Activated CD4-positive, CD25-positive, alpha-beta regulatory T cell treated with anti-CD3 and anti-CD28 coated beads, Interleukin-2, amount 50 U/mL, for 72 hours (primary cell): ENCODE measurements at places on chromosomes 1 and 21.

DNA sequence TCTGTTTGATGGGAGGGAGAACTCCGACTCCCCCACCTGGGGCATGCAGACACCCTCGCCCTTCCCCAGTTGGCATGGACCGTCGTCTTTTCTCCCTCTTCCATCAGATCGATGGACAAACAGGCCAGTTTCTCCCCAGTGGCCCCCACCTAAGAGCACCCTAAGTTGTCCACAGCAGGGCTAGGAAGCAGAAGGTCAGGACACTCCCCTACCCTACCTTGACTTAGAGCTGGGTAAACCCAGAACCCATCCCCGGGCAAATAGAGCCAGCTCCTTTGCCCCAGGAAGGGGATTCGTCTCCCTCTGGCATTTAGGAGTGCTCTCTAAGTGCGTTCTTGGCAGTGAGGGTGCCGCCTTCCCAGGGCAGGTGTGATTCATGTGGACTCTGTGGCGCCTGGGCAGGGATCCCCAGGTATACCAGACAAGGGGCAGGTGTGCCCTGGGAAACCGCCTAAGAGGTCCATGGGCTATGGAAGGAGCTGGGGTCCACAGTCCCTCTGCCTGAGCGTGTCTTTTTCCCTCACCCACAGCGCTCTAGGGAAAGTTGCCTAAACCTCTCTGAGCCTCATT, 2.7 kb upstream of the RUNX3 start:
- DNase-seq, result no peak

- DNase-seq, result no peak
These were observed 23.5 kb downstream of the PLA2G2D start for GRCh38 chr1:20095564-20096434.

- DNase-seq, result no peak
These were observed 38.6 kb downstream of the KCNN3 start for GRCh38 chr1:154831462-154831861.

- DNase-seq, result no peak
These were observed 88.4 kb downstream of the PROX1 start for GRCh38 chr1:214075999-214076707.

DNA sequence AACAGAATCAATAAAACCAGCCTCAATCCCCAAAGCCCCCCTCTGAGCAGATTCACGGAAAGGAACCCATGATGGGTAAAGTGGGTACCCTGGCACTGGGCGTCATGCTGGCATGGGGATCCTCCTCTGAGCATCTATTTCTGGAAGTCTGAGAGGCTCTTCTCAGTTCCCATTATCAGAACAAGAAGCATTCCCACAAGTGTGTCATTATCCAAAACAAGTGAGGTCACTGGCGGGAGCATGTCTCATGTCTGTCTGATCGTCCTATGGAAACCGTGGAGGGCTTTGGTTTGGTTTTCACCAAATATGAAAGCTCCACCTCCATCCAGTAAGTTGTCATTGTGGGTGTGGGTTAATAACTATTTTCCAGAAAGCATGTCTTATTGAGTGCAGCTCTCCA, 70.7 kb downstream of the PGM1 start:
- no peak for DNase-seq

GRCh38 chr1:188668083-188668482, 1809.6 kb downstream of the BRINP3 start:
- no peak for DNase-seq

DNA sequence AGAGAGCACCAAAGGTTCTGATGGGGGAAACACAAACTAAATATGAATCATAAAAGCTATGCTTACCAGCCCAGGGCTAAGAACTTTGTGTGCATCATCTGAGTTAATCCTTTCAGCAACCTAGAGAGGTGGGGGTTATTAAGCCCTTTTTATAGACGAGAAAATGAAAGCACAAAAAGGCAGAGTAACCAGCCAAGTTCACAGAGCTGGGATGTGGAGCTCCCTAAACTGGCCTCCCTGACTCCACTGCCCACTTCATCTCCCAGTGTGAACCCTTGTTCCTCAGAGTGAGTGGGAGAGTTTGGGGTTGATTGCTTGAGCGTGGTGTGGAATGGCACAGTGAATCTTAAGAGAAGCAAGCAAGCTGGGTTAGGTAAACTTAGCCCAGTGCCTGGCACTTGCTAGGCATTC, 10.8 kb upstream of the BCAR3 start:
- DNase-seq, result no peak

DNA sequence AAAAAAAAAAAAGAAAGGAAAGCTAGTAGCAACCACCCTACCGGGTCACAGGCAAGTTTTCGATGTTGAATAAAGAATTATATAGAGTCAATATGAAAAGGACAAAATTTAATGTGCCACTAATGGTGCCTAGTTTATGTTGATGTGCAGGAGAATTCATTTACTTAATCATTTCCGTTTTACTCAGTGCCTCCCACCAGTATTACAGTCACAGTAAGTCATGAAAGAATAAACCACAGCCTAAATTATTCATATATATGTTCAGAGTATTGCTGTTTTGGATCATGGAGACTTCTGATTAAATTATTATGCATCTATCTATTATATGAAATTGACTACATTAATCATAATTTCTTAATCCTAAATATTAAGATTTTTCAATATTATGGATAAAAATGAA, 35.3 kb downstream of the FNBP1L start:
- no peak for DNase-seq

DNA sequence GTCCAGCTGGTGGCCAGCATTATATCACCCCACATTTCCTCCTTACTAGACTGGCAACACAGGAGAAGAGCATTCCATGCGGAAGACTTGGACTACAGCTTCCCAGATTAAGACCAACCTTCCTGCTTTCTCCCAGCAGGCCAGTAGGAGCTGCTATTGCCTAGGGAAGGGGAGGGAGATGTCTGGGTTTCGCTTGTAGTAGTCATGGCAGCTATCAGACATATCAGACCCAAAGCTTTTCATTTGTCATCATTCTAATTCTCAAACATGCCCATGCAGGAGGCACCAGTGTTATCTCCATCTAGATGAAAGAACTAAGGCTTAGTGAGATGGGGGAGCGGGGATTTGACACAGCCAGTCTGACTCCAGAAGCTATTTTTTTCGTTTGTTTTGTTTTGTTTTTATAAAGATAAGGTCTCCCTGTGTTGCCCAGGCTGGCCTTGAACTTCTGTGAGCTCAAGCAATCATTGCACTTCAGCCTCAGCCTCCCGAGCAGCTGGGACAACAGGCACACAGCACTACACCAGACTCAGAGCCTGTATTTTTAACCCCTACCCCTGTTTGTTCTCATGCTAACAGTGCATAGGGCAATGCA, 4.5 kb downstream of the PLA2G2A start:
- no peak for DNase-seq

DNA sequence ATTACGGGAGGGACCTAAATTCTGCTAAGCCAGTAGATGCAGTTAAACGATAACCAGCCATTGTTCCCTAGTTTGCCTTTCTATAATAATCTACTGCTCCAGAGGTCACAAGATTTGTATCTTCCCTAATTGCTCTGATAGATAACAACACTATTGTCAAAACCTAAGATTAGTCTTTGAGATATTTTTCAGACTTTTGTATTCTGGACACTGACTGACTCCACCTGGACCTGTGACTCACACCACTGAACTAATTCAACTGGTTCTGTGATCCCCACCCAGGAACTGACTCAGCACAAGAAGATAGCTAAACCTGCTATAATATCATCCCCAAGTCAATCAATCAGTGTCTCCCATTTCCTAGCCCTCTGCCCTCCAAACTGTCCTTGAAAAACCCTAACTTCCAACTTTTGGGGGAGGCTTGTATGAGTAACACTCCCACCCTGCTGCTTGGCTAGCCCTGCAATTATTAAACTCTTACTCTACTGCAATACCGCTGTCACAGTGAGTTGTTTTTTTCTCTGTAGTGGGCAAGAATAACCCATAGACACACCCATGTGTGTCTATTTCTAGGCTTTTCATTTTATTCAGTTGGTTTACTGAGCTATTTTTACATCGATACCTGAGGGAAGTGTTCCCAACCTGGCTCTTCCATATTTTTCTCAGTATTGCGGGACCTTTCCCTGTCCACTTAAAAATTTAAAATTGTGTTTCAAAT, 11.2 kb downstream of the KIFAP3 start:
- no peak for DNase-seq

GRCh38 chr21:29074783-29075182, 1.3 kb upstream of the CCT8 start:
- no peak for DNase-seq

DNA sequence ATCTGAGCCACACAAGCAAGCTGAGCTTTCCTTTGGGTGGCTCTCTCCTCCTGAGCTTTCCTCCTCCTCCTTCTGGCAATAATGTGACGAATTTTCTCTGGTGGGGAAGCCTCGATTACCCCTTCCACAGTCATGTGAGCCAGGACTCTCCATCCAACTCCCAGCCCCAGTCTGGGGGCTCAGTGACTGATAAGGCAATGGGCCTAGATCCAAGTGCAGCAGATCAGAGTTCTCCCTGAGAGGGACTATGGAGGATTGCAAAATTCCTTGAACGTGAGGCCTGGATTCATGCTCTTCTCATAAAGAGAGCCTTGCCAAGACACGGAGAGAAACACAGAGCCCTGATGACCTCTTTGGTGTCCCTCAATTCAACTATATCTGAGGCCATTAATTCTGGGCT, 31.3 kb upstream of the TRIM67 start:
- DNase-seq, result no peak

DNA sequence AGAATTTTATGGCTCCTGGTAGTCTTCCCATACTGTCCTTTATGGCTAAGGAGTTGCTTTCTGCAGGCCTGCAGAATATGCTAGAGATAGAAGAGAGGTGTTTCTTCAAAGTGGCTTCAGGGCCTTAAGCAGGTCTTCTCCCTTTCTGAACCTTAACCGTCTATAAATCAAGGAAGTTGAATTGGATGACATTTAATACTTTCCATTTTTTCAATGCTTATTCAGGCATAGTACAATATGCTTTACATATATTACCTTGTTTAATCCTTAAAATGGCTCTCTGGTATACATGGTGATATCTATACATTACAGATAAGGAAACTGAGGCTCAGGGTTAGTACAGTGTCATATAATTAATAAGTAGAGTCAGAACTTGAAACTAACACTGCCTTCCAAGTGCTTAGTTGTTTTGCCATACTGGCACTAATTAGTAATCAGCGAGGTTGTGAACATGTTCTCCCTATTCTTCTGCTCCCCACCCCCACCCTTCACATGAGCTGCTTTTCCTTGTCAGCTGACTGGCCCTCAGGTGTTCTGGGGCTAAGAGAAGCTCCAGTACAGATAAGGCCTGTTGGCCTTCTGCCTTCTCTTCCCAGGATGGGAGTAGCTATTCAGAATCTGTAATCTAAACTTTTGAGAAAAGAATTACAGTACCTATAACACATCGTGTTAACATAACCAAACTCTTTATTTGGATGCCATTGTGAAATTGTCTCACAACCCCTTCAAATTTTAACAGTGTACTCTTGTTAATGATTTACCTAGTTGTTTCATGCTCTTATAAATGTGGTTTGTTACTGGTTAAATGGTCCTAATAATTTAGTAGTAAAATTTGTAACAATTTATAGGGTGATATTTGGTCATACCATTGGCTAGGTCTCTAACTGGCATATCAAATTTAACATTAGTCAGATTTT, 13.6 kb downstream of the NFYC start:
- DNase-seq, result no peak

GRCh38 chr1:59497616-59498015, 200.7 kb downstream of the FGGY start:
- no peak for DNase-seq

DNA sequence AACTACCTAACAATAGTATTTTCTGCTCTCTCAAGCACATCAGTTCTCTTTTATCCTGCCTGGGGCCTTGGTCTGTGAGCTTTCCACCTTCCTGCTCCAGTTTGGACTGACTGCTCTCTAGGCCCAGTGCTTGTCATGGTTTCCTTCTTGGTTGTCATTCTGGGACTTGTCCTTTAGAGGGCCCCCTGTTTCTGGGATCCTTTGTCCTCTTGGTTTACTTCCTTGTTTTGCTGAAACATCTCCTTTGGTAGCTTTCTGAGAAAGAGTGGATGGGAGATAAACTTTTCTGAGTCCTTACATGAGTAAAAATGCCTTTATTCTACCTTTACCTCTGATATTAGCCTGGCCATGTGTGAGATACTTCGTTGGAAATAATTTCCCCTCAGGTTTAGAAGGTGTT, 4.7 kb downstream of the SLC1A7 start:
- no peak for DNase-seq

- DNase-seq, result no peak
These were observed 94.0 kb downstream of the NPHP4 start for GRCh38 chr1:5898266-5898665.

- no peak for DNase-seq
These were observed 22.4 kb upstream of the RUNX3 start for GRCh38 chr1:24952413-24952841.

GRCh38 chr1:77975907-77976306, 3.0 kb downstream of the FUBP1 start:
- DNase-seq, result no peak
